ENCODE measurements at places on chromosomes 11 and 22.

DNA sequence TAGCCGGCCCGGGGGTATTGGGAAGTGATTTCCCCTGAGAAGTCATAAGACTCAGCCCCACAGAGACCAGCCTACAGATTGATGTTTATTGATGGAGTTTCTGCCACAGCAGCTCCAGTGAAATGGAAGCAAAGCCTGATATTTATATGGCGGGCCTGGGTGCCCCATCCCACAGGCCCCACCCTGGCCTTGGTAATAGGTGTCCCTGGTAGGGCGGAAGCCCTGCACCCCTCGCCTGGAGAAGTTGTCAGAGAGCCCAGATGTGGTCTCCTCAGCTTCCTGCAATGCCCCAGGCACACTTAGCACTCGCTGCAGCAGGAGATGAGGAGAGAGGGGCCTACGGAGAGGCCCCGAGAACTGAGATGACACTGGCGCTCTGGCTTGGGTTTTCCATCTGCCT, 107.4 kb downstream of the MORC2 start:
- DNase-seq: no peak

GRCh38 chr11:57207168-57207567, 25.4 kb downstream of the LRRC55 start:
- DNase-seq: no peak

DNA sequence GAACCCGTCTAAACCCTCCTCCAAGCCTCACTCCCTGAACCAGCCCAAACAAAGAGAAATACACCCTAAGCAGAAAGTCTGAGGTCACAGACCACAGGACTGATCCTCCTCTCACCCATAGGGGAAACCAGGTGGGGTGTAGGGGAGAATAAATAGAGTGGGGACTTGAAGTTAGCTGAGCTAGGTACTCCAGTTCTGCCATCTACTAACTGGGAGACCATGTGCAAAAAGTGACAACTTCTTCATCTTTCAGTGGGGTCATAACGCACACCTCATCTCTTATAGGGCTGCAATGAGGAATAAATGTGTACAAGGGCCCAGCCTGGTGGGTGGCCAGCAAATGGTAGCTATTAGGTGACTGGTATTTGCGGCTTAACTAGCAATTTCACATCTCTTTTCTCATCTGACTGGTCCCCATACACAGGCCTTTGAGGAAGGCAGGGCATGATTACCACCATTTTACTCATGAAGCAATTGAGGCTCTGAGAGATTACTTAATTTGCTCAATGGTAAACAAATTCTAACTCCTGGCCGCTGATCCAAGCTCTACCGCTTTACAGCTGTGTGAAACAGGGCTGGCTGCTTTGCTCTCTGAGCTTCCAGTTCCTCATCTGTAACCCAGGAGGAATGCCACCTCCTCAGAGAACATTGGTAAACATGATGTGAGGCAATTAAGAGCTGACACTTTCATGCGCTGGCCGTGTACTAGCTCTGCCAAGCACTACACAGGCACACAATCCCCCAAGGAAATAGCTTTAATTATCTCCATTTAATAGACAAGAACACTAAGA, 16.6 kb downstream of the TBC1D10A start:
- no peak for DNase-seq

- no peak for DNase-seq
Observed at GRCh38 chr22:22681221-22681739, 36.9 kb downstream of the GGTLC2 start.

DNA sequence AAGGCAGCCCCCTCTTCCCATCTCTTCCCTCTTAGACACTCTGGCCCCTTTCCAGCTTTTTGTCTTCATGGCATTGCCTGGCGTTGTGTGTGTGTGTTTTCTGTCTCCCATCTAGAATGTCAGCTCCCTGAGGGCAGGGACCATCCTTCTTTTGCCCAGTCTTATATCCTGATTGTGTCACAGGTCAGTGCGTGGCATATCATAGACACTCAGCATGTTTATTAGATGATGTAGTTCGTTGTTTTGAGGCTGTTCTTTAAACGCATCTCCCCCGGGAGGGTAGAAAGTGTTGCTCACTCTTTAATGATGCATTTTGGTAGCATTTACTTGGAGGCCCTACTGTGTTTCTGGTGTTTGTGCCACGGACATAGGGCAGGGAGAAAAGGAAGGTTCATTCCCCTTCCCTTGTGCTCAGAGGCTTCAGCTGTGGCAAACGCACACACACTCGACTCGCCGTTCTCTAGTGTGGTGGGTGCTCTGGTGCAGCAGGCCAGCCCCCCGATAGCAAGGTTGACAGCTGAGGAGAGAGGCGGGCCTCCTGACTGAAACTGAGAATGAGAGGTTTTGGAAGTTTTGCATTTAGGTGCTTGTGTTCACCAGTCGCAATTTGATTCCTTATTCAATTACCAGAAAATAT, 60.2 kb downstream of the TNRC6B start:
- no peak for DNase-seq

DNA sequence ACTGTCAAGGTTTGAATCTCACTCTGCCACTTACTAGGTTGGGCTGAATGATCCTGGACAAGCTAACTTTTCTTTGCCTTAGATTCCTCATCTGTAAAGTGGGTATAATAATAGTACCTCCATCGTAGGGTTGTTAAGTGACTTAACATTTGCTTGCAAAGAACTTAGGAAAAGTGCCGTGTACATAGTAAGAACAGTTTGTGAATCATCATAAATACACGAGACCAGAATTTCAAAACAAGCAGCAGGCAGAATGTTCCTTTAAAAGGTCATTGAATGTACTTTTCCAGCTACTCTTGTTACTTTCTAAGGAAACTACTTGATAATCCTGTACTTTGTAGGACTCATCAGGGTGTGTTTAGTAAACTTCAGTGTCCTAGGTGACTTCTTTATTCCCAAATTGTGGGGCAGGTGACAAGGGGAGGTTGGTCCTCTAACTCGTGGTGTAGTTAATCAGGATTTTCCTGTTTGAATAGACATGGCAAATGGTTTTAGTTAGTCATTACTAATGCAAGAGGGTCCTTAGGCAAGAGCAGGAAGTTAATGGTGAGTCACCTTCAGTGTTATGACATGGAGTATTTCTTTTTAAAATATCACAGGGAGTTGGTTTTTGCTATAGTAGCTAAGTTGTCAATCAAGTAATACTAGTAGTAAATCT, 67.9 kb downstream of the YAP1 start:
- no peak for DNase-seq

- DNase-seq: no peak
Observed at GRCh38 chr11:69500285-69501120, 19.0 kb downstream of the LINC01488 start.

GRCh38 chr11:75775056-75775455, 6.5 kb downstream of the DGAT2 start:
- no peak for DNase-seq

DNA sequence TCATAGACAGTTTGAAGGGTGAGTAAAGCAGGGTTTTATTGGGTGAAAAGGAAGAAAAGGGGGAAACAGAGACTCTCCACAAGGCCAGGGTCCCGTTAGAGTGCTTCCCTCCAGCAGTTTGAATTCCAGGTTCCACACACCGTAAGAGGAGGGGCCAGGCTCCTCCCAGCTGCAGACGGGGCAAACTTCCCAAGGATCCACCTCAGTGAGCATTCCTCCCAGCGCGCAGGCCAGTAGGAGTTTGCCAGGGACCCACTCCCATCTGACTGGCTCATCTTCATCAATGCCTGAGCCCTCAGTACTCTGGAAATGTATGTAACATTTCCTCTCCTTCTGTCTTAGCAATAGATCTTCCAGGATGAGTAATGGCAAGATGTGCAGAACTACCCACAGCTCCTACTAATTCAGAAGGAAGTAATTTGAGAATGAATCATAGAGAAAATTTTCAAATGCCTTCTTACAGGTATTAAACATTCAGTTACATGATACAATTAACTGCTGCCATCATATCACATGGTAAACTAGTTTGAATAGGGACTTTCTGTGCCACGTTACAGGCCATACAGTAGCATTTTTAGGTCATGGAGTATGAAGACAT, 34.0 kb upstream of the TRPC6 start:
- no peak for DNase-seq

DNA sequence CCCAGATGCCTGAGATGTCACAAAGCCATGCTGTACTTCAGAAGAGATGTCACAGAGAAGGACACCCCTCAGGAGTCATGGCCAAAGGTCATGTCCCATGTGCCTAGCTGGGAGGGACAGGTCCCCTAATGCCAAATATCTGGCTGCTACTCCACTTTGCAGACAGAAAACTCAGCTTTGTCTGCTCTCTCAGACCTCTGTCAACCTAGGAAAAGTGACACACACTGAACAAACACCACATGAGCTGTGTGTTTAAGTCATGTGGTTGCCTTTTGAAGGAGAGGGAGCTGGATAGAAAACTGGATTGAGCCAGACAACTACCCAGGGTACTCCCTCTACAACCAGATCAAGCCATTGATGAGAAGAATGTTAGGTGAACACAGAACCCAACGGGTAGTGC, 3.5 kb downstream of the TRIM66 start:
- DNase-seq: no peak

GRCh38 chr11:134044514-134045284, 24.2 kb upstream of the JAM3 start:
- DNase-seq: no peak

- no peak for DNase-seq
Observed at GRCh38 chr22:45125188-45125587, 38.5 kb upstream of the NUP50 start.

- DNase-seq: no peak
Observed at GRCh38 chr11:33910296-33910957, 18.6 kb upstream of the LMO2 start.

GRCh38 chr11:9462172-9462799, 1.5 kb downstream of the ZNF143 start:
- DNase-seq: no peak

GRCh38 chr22:19882446-19883381, 28.0 kb upstream of the GNB1L start:
- DNase-seq: no peak

DNA sequence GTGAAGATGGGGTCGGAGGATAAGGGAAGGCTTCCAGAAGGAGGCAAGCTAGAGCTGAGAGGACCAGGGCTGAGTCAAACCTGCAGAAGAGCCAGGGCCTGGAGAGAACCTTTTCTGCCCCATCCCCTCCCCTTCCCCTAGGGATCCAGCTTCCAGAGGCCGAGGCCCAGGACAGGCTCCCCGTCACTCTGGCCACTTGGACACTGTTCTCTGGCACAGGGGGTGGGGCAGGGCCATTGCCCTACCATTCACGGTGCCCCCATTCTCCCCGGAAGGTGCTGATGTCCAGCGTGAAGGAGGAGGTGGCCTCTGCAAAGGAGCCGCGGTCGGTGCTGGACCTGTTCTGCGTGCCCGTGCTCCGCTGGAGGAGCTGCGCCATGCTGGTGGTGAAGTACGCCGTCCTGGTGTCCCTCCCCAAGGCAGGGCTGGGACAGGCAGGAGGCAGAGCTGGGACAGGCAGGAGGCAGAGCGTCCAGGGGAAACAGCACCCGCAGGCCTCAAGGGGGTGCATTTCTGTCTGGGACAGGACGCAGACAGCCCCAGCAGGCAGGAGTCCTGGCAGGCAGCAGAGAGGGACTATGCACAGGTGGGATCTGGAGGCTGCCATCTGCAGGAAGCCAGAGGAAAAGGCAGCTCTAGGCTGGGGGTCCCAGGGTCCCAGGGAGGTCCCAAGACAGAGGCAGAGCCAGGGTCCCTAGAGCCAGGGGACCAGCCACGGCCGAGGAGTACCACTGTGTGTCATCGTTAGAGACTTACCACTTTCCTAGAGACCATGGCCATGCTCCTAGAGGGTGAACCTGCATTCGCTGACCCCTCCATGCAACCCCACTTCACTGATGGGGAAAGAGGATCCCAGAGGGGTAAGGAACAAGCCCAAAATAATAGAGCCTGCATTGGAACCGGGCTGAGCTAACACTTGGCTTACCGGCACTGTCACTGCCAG, 25.8 kb upstream of the SLC22A12 start:
- DNase-seq: no peak

DNA sequence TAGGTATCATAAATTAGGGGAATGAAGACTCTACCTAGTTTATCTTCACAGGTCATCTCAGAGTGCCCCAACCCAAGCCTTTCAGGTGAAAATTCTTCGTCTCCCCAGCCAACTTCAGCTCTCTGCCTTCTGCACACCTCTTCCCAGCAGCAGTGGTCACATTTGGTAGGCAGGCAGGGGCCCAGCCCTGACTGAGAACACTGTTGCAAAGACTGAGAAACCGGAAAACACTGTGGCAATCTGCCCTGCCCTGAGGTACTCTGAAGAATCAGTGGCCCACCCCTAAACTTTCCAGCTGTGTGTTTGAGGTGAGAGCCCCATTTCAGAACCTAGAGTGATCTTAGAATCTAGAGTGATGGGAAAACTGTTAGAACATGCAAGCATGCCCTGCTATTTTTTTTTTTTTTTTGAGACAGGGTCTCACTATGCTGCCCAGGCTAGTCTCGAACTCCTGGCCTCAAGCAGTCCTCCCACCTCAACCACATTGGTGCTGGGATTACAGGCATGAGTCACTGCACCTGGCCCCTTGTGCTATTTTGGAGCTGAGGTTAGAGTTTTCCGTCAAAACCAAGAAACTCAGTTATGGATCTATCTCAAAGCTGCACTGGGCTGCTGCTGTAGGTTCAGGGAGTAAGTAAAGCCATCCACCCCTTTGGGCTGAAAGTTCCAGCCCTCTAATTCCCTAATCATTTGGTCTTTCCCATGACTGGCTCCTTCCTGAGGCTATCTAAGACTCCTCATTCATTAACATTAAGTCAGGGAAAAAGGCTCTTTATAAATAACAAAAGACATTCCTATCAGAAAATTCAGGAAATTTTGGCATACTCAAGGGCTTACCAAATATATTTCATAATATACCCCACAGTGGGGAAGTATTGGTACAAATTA, 1.7 kb upstream of the LDHA start:
- no peak for DNase-seq

Measured in stimulated activated CD4-positive, alpha-beta T cell treated with anti-CD3 and anti-CD28 coated beads, TNF-alpha, amount 100 ng/mL, for 1 hour (primary cell).